ENCODE measurements at places on chromosomes 12 and 14. TPM values are rescaled to one million over a fixed set of nuclear protein-coding genes. Genes with fewer than 3 reads are reported as not detected.
A peak's percentile ranks its signal among the peaks of the same experiment; 100 is the strongest.

DNA sequence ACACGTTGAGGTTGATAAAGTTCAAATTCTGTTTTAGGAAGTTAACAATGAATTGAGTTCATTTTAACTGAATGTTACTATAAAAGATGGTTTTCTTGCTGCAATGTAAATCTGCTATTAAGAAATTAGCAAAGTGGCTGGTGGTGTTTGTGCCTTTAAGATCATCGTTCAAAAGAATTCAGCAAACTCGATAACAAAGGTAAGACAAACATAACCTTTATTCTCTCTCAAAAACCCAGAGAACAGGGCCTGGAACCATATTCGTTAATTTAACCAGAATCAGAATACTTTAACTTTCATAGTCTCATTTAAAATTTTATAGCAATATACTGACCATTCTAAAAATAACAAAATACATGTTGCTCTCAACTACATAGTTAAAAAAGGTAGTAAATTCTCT, 3.4 kb downstream of the TMEM30B start:
- H3K4me3 ChIP-seq = peak overlapping the region; percentile 22
- H3K4me1 ChIP-seq = peaks cover 19% of the 10 kb centered on the region
- H3K27me3 ChIP-seq = no peaks in the 10 kb centered on the region
- H3K36me3 ChIP-seq = no peaks in the 10 kb centered on the region
- peak overlapping the region; percentile 18 for H3K27ac ChIP-seq

- H3K27me3 ChIP-seq = no peaks in the 10 kb centered on the region
- H3K4me1 ChIP-seq = no peaks in the 10 kb centered on the region
- H3K4me3 ChIP-seq = no peak overlapping the region
- DNase-seq = no peak
- H3K36me3 ChIP-seq = no peaks in the 10 kb centered on the region
These were observed 37.3 kb downstream of the KIF21A start for GRCh38 chr12:39405580-39405979.

DNA sequence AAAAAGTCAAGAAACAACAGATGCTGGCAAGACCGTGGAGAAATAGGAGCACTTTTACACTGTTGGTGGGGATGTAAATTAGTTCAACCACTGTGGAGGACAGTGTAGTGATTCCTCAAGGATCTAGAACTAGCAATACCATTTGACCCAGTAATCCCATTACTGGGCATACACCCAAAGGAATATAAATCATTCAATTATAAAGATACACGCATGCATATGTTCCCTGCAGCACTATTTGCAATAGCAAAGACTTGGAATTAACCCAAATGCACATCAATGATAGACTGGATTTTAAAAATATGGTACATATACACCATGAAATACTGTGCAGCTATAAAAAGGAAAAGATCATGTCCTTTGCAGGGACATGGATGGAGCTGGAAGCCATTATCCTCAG, 18.0 kb upstream of the CATSPERB start:
- H3K36me3 ChIP-seq = no peaks in the 10 kb centered on the region
- no peak overlapping the region for H3K4me3 ChIP-seq
- no peaks in the 10 kb centered on the region for H3K27me3 ChIP-seq
- H3K4me1 ChIP-seq = peaks cover 18% of the 10 kb centered on the region
- H3K27ac ChIP-seq = no peak overlapping the region
- no peak for DNase-seq

DNA sequence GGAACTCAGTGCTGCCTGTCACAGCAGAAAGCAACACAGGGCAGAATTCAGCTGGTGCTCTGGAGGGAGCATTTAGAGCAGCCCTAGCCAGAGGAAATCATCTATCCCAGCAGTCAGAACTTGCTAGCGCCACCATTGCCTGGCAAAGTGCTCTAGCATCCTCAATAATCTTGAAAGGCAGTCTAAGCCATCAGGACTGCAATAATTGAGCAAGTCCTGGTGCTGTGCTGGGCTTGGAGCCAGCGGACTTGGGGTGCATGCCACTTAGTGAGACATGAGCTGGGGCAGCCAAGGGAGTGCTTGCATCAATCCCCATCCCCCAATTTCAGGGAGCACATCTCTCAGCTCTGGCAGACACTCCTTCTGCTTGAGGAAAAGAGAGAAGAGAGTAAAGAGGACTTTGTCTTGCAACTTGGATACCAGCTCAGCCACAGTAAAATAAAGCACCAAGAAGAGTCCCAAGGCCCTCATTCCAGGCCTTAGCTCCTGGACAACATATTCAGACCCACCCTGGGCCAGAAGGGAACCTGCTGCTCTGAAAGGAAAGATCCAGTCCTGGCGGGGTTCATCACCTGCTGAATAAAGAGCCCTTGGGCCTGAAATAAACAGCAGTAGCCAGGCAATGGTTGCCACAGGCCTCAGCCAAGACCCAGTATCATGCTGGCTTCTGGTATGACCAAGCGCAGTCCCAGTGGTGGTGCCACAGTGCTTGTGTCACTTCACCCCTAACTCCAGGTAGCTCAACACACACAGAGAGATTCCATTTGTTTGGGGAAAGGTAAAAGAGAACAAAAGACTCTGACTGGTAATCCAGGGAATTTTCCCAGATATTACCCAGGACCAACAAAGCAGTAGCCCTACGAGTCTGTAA, 44.5 kb upstream of the ZDHHC17 start:
- no peaks in the 10 kb centered on the region for H3K27me3 ChIP-seq
- no peaks in the 10 kb centered on the region for H3K36me3 ChIP-seq
- peak overlapping the region; percentile 87 for H3K27ac ChIP-seq

- H3K36me3 ChIP-seq = no peaks in the 10 kb centered on the region
- DNase-seq = no peak
- no peak overlapping the region for H3K27ac ChIP-seq
- no peaks in the 10 kb centered on the region for H3K27me3 ChIP-seq
These were observed 369.0 kb downstream of the ATP23 start for GRCh38 chr12:58310368-58310767.

DNA sequence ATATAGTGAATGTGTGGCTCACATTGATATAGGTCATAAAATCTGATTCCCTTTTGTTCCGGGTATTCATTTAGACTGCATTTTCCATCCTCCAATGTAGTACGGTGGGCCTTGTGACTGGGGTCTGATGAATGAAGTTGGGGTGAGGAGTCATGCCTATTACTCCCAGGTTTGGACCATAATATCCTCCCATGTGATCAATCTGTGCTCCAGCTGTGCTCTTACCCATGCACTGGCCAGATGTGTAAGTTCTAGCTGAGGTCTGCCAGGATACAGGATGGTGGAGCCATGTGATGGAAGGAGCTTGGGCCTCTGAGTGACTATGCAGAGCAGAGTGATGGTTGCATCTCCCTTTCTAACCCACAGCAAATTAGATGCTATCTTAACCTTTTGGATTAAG, 1034.0 kb upstream of the TMEM132C start:
- H3K4me3 ChIP-seq = no peak overlapping the region
- no peaks in the 10 kb centered on the region for H3K27me3 ChIP-seq
- no peak overlapping the region for H3K27ac ChIP-seq
- no peaks in the 10 kb centered on the region for H3K36me3 ChIP-seq
- no peak for DNase-seq
- H3K4me1 ChIP-seq = no peaks in the 10 kb centered on the region

- no peaks in the 10 kb centered on the region for H3K36me3 ChIP-seq
- H3K4me1 ChIP-seq = no peaks in the 10 kb centered on the region
- H3K27me3 ChIP-seq = no peaks in the 10 kb centered on the region
- H3K27ac ChIP-seq = no peak overlapping the region
- DNase-seq = peak; percentile 79
- no peak overlapping the region for H3K4me3 ChIP-seq
These were observed 90.7 kb downstream of the SINHCAF start for GRCh38 chr12:31234955-31235867.

GRCh38 chr14:81062380-81062779, 107.0 kb downstream of the TSHR start:
- no peak for DNase-seq
- no peak overlapping the region for H3K4me3 ChIP-seq
- no peaks in the 10 kb centered on the region for H3K36me3 ChIP-seq
- no peaks in the 10 kb centered on the region for H3K4me1 ChIP-seq
- no peak overlapping the region for H3K27ac ChIP-seq

DNA sequence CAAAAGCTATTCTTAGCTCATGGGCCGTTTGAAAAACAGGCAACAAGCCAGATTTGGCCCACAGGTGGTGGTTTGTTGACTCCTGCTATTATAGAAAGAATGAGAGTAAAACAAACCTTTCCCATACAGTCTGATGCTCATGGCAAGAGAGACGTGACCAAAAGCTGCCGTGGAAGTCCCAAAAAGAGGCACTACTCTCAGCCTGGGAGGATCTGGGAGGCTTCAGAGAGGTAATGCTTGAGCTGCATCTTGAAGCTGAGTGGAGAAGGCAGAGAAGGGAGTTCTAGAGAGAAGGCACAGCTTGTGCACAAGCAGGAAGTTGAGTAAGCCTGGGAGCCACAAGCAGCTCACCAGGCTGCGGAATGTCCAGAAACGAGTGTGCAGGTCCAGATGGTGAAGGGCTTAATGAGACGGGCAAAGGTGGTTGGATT, 9.6 kb downstream of the PLXNC1 start:
- no peaks in the 10 kb centered on the region for H3K27me3 ChIP-seq
- DNase-seq = no peak
- H3K4me3 ChIP-seq = no peak overlapping the region

GRCh38 chr14:21055432-21056117, 2.0 kb upstream of the RNASE8 start:
- H3K27me3 ChIP-seq = no peaks in the 10 kb centered on the region
- DNase-seq = no peak
- H3K36me3 ChIP-seq = no peaks in the 10 kb centered on the region
- H3K27ac ChIP-seq = no peak overlapping the region

DNA sequence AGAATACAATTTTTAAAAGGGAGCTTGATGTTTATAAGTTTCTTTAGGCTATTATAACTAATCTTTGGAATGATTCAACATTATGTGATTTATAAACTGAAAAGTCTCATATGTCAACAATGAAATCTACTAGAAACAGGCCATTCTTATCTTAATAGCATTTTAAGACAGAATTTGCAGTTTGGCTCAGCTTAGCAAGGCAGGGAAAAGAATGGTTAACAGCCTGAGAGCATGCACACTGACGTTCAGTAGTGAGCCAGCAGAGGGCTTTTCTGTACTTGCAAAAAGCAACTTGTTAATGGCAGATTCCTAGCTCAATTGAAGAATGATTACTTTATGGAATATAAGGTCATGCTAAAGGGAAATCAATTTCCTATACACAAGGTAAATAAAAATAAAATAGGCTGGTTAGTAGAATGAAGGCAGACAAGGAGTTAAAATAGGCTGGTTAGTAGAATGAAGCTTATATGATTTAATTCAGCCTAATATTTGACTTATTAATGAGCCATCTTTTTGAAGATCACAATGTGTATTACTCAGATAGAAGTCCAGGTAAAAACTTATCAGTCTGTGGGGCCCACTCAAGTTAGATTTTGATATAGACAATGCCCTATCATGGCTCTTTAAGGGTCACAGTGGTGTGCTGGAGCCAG, 95.9 kb downstream of the OTOGL start:
- no peak overlapping the region for H3K27ac ChIP-seq
- H3K4me3 ChIP-seq = no peak overlapping the region
- H3K36me3 ChIP-seq = no peaks in the 10 kb centered on the region
- peak; percentile 45 for DNase-seq

DNA sequence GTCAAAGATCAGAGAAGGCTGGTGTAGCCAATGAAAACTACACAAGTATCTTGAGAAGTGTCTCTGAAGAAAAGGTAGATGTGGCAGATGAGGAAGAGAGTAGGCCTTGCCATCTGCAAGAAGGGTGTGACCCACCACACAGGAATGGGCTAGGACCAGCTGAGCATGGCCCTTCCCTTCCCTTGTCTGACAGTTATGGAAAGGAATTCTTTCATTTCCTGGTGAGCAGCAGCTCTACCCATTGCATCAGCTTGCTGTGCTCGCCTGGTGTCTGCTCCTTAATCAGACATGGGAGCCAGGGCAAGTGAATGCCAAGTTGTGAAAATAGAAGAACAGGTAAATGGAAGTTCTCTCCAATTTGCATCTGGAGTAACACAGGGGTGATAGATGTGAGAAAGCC, 145.2 kb upstream of the KRR1 start:
- no peaks in the 10 kb centered on the region for H3K27me3 ChIP-seq
- H3K27ac ChIP-seq = no peak overlapping the region
- no peak overlapping the region for H3K4me3 ChIP-seq
- no peak for DNase-seq
- no peaks in the 10 kb centered on the region for H3K4me1 ChIP-seq

DNA sequence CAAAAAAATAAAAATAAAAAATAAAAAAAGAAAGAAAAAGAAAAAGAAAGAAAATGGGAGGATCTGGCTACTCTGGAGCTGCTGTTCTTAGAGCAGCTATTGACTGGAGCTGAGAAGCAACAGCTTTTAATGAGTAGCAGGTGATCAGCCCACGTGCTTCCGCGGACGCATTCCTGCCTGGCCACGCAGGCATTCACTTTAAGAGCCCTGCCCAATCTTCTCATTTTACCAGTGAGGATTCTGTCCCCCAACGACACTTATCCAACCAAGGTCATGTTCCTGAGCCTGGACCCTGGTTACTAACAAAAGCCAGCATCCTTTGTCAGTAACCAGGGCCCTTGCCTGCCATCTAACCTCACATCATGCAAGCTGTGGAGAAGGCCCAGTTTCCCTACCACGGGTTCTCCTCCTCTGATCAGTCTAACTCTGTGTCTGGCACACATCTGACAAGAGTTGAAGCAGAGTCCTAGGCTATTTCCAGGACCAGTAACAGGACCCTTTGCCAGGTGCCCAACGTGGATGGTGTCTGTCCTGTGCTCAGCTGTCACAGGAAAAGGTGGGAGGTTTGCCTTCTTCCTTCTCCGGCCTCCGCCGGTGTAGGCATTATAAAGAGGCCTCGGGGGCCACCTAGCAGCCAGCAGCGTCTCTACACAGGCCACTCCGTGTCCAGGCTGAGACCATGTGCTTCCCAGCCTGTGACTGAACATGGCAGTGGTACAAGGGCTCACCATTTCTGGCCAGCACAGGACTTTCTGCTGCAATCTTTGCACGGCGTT, 60.9 kb upstream of the GPATCH2L start:
- DNase-seq = no peak
- no peaks in the 10 kb centered on the region for H3K36me3 ChIP-seq
- H3K27me3 ChIP-seq = no peaks in the 10 kb centered on the region
- H3K4me3 ChIP-seq = no peak overlapping the region
- no peak overlapping the region for H3K27ac ChIP-seq

DNA sequence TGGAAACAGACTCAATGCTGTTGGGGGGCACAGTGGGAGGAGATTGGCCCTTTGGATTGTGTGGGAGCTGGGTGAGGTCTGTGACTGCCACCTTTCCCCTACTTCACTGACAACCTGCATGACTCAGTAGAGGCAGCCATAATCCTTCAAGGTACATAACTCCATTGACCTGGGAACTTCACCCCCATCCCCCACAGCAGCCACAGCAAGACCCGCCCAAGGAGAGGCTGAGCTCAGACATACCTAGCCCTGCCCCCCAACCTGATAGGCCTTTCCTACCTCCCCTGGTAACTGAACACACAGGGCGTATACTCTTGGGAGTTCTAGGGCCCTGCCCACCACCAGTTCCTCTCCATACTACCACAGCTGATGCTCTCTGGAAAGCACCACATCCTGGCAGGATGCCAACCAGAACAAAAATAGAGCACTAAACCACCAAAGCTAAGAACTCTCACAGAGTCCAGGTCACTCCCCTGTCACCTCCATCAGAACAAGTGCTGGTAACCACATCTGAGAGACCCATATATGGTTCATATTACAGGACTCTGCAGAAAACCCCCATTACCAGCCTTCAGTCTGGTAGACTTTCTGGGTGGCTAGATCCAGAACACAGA, 703.9 kb downstream of the FSCB start:
- no peak overlapping the region for H3K4me3 ChIP-seq
- no peak overlapping the region for H3K27ac ChIP-seq
- no peak for DNase-seq
- no peaks in the 10 kb centered on the region for H3K36me3 ChIP-seq

The OR6C6 gene
- total RNA-seq = not detected

The RDH16 gene
- 0.53 TPM for total RNA-seq

The GPR162 gene
- total RNA-seq = 1.2 TPM

The LRCOL1 gene
- total RNA-seq = not detected

The ASB2 gene
- total RNA-seq = not detected

The SMARCD1 gene
- 158 TPM for total RNA-seq

The DCN gene
- total RNA-seq = not detected

The PTGER2 gene
- total RNA-seq = 0.39 TPM

The TMEM52B gene
- 46.0 TPM for total RNA-seq
